ENCODE measurements at places on chromosomes 4 and X.

GRCh38 chr4:161869511-161869910 is 294.3 kb downstream of the FSTL5 start:
- no peak for DNase-seq

DNA sequence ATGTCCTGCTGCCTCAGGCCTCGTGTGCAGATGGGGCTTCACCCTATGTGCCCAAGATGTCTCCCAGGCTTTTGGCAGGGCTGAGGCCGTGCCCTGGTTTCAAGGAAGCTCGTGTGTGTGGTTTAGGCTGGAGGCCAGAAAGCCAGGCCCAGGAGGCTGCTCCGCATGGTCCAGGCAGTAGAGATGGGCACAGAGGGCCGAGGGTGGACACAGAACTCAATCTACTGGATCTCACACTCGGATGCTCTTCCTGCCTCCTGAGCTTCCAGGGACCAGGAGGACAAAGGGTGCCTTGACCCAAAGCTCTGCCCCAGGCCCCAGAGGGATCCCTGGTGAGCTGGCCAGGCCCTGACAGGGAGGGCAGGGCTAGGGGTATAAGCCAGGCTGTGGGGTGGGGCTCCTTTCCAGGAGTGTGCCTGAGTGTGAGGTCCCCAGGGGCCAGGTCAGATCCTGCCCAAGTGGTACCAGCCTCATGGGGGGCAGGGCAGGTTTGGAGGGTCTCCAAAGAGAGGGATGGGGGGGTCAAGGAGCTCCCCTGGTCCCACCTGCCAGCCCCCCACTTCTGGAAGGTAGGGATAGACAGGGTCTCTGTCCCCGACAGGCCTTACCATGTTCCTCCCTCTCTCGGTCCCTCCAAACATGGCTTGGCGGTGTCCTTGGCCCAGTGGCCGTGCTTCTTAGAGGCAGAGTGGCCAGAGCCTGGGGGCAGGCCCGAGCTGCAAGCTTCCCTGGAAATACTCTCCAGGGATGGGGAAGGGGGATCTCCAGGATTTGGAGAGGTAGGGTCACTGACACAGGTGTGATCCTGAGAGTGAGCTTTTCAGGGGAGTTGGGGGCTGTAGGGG is 23.8 kb downstream of the HTRA3 start:
- DNase-seq: no peak

DNA sequence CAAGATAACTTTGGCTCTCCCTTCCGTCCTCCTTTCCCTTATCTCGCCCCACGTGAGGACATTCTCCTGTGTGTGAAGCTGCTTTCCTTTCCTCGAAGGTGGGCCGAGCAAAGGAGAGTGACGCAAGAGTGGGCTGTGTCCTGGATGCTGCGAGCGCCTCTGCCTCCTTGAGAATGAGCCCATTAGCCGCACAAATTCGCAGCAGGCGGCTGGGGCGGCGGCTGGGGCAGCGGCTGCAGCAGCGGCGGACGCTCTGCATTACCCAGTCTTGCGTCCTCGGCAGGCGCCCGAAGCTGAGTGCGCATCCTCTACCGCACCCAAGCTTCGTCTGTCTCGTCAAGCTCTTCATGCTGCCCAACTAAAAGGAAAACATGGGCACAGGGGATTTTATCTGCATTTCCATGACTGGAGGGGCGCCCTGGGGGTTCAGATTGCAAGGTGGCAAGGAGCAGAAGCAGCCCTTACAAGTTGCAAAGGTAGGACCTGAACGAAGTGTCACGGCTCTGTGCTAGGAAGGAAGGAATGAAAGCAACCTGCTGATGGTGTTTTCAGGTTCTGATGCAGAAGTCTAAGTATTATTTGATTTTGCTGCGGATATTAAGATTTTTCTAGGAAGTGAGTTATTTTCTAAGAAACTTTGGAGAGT is at the start of gene SYNPO2:
SYNPO2 (plus strand) TSS at position 189 of the 646 bp plus-strand sequence; CDS start at position 372, 183 bp downstream.
- DNase-seq: peak; percentile 20

- no peak for DNase-seq
Measured at GRCh38 chrX:135194684-135195083, 23.5 kb upstream of the CT55 start.

GRCh38 chr4:89894649-89895550 is at the start of gene MMRN1:
MMRN1 (plus strand) TSS chr4:89894854; CDS start chr4:89894972, 118 bp downstream.
- no peak for DNase-seq

- no peak for DNase-seq
Measured at GRCh38 chr4:24646798-24647460, 62.6 kb upstream of the DHX15 start.

DNA sequence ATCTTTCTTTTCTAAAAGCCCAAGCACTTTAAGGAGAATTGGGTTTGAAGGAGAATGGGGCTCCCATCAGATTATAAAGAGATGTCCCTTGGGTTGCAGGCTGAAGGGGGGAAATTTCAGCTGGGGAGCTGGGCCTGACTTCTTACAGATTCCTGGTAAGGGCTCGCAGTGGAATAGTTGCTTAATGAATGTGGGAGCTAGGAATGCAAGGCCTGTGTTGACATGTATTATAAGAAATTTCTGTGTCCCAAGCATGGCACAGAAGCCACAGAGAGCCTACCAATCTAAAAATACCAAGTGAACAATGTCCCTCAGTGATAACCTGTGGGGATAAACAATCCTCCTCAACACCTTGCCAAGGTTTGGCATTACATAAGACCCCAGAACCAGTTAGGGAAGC is 39.3 kb upstream of the WNK3 start:
- DNase-seq: no peak

DNA sequence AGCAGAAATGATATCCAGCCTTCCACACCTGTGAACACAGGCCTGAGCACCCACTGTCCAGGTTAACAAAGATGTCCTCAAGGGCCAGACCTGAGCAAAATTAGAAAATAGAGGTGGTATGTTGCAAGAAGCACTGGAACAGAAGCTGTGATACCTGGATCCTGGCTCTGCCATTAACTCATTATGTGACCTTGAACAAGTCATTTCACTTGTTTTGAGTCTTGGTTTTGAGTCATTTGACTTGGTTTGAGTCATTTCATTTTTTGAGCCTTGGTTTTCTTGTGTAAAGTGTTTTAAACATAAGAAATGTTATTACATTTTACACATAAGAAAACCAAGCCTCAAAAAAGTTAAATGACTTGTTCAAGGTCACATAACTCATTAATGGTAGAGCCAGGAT is 2.9 kb upstream of the NWD2 start:
- DNase-seq: no peak

DNA sequence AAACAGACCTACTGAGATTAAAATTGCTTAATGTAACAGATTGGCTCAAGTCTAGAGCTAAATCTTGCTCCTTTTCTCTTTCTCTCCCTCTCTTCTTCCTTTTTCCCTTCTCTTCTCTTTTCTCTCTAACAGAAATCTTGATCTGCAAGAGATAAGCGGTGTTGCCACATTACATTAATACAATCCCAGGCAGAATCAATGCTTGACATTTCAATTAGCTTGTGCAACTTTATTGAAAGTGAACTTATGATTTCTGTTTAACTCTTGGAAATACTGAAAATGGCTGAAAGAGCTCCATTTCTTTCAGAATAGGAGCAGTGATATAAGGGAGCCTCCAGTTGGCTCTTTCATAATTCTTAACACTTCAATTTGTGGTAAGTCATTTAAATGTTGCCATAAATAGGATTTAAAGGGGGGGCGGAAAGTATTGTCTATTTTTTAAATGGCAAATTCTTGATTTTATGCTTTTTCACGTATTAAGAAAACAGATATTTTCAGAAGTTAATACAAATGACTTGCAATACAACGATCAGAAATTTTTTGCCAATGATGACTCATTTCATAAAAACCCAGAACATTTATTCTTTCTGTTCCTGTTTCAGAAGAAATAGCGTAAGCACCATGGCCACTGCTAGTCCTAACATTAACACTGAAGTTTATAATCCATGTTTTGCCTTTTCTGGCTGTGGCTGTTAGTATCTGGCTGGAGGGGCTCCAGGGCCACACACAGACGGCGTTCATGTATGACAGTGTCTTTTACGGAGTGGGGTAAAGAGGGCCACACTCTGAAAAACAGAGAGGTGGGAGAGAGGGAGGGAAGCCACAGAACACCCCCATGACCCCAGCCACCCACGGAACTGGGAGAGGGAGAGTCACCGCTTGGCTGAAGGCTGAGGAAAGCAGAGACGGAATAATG is 115.7 kb upstream of the FAT1 start:
- DNase-seq: no peak

GRCh38 chr4:154709550-154709949 is 34.2 kb upstream of the LRAT start:
- no peak for DNase-seq

DNA sequence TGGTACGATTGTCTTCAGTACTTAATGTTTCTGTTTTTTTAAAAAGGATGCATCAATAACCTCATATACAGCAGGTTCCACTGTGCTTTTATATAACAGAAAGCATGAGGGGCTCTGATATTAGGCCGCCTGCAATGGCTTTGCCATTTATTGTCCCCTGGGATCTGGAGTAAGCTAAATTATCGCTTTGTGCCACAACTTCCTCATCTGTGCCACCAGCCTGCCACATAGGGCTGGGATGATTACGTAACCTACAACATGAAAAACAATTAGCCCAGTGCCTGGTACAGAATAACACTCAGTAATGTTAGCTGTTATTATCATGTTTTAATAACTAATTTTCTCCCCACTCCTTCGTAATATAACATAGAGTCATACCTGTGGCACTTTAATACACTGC is 65.5 kb upstream of the TRIM2 start:
- DNase-seq: no peak

DNA sequence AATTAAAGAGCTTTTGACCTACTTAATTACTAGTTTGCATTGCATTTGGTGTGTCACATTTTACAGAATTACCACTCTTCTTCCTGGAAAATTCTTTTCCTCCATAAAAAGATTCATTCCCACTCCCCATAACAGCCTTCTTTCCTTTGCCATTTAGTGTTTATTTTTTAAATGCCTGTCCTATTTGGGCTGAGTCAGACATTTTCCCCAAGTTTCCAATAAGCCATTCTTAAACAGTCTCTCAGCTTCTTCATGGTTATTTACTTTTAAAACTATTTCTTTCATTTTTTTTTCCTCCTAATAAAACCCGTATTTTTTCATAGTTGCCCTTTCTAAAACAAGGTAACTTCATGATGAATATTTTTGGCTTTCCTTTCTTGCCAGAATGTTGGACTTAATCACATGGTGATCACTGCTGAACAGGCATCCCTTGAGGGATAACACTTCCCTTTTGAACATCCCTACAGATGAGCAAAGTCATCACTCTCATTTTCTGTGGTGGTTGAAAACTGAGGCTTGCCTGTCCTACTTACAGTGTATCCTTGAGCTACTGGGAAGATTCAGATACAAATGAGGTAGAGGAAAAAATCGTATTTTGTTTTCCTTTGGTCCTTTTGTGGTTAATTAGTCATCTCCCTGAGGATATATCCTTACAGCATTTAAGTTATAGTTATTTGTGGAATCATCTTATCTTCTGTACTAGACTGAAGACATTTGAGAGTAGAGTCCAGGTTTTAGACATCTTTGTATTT is 520.5 kb upstream of the NR3C2 start:
- no peak for DNase-seq

- DNase-seq: no peak
Measured at GRCh38 chr4:166658585-166658984, 575.7 kb downstream of the SPOCK3 start.

- DNase-seq: no peak
Measured at GRCh38 chr4:165537028-165537648, 158.3 kb downstream of the CPE start.

DNA sequence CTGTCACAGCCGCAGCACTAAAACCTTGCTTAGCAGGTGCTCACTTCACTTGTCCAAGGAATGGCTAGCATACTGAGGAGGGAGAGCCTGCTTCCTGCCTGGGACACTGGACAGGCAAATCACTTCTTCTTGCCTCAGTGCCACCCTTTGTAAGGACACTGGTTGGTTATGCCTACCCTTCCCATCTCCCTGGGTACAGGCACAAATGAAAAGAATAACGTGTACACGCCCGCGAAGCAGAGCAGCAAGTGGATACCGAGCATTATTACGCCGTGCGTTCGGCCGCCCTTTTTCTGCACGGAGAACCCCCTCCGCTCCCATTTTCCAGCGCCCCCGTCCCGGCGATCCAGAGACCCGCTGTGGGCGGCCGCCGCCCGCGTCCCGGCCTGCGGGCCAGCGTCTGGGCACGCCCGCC is 338 bp upstream of the KLHL2 start:
- DNase-seq: no peak

- DNase-seq: no peak
Measured at GRCh38 chr4:108107729-108108382, 60.9 kb downstream of the LEF1 start.

GRCh38 chr4:121764702-121765367 is at the start of gene SMIM43:
SMIM43 (minus strand) TSS chr4:121765164; CDS start chr4:121765105, 59 bp downstream.
- no peak for DNase-seq

GRCh38 chrX:114964374-114964773 is 53.0 kb downstream of the IL13RA2 start:
- no peak for DNase-seq

GRCh38 chr4:21415728-21416127 is 532.8 kb downstream of the KCNIP4 start:
- no peak for DNase-seq

- DNase-seq: peak; percentile 30
Measured at GRCh38 chr4:159206427-159206871, 103.6 kb downstream of the RAPGEF2 start.

DNA sequence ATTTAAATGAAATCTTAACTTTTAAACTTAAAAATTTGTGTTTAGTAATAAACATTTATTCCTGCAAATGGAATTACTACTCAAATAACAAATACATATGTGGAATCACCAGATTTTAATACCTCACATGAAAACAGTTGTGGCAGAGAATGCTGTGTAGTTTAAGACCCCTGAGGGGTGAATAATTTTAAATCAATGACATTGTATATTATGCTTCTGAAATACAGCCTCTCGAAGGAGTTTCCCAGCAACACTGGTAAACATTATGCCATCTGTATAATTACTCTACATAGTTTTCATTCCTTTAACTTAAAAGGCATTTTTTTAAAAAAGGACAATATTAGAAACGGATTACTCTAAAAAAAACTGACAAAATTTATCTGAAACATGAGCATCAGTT is 2313.3 kb downstream of the ARAP2 start:
- no peak for DNase-seq

DNA sequence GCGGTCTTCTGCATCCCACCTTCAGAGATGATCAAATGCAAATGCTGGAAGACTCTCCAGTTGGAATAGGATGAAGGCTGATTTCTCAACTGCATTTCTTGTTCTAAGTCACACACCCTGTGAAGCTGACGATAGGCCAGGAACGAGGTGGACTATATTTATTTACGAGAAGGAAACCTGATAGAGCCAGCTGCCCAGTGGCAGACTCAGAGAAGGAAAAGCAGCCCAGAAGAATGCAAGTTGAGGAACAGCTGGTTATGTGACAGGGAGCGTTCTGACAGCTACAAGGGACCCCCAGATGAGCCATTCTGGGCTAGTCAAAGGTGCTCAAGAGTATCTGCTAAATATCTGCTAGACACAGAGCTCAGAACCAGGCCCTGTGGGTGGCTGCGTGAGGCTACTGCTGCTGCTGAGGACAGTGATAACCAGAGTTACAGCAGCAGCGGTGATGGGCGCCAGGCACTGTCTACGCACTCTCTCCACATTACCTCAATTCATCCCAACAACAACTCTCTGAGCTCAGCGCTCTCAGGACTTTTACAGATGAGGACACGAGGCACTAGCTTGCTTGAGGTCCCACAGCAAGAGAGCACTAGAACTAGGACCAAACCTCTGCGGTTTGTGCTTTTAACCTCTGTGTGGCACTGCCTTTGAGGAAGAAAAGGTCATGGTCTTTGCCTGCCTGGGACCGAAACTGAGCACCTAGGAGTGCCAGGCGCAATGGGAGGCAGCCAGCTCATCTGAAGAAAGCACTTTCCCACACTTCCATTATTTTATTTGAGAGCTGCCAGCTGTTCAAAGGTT is 69.0 kb downstream of the GATB start:
- no peak for DNase-seq

- no peak for DNase-seq
Measured at GRCh38 chrX:102129473-102129872, 4.0 kb downstream of the TCEAL2 start.
